ENCODE measurements at places on chromosomes 4 and X.

DNA sequence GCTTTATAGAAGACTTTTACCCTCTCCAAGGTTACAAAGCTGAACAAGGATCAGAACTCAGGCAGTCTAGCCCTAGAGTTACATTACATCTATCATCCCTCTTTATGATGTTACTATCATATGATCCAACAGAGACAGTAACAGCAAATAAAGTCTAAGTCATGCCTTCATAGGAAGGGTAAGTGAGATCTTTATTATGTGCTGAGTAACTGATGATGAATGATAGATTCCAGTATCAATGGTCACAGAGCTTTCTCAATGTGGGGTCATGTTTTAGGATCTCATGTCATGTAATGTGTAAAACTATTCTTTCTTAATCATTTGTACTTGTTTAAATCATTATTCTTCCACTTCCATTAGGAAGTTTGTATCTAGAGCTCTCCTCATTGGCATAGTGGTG lies 22.8 kb downstream of the ELOVL6 start:
- no peak for DNase-seq

- DNase-seq, result no peak
Observed at GRCh38 chr4:948936-949300, 16.7 kb downstream of the TMEM175 start.

DNA sequence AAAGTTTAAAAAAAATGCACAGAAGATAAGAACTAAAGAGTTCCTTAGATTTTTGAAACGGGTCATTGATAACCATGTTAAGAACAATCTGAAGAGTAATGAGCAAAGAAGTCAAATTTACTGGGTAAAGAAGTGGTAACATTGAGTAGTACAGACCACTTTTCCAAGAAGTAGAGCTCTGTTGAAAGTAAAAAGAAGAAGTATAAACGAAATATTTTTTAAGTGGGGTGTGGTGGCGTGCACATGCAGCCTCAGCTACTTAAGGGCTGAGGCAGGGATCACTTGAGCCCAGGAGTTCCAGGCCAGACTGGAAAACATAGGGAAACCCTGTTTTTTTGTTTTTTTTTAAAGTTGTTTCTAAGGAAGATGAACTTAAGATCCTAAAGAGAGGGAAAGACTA lies 68.5 kb downstream of the UBA6 start:
- peak; percentile 71 for DNase-seq

DNA sequence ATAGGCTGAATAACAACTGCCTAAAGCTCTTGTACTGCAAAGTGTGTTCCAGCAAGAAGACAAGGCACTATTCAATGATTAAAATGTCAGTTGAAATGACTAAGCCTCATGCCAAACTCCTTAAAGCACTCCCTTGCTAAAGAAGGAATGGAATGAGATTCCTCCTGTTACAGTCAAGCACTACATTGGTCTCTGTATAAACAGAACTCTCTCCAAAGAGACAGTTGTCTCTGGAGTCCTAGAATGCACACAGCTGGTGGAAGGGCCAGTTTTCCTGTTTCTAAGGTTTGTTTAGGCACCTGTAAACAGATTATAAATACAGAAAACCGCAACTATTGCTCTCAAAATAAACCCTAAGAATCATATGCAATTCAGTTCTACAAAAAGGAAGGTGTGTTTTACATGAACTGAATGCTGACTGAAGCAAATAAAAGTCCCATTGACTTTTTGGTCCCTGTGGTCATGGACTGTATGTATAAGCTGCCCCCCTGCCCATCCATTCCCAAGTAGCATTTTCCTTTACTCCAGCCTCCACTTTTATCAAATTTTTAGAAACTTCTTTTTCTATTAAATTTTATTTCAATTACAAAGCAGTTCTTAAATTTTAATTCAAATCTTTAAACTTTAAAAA lies 47.0 kb downstream of the FAT1 start:
- DNase-seq, result no peak

DNA sequence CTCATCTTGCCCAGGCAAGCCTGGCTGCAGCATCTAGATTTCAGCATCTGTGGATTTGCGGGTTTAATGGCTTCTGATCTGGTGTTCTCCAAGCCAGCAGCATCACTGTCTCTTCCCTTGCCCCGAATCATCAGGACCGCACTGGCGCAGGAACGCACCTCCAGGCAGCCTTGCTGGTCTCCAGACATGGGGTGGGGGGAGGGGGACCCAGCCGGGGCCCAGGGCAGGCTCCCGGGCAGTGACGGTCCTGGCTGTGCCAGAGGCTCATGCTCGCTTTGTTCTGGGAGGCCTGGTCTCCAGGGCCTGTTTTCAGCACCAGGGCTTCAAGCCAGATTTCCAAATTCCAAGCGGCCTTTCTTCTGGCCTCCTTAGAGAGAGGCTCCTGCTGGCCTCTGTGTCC lies 4.9 kb downstream of the CFAP99 start:
- no peak for DNase-seq

- DNase-seq, result no peak
Observed at GRCh38 chr4:95507147-95507546, 41.6 kb downstream of the UNC5C start.

GRCh38 chr4:7107166-7107905 lies 39.5 kb upstream of the GRPEL1 start:
- no peak for DNase-seq

DNA sequence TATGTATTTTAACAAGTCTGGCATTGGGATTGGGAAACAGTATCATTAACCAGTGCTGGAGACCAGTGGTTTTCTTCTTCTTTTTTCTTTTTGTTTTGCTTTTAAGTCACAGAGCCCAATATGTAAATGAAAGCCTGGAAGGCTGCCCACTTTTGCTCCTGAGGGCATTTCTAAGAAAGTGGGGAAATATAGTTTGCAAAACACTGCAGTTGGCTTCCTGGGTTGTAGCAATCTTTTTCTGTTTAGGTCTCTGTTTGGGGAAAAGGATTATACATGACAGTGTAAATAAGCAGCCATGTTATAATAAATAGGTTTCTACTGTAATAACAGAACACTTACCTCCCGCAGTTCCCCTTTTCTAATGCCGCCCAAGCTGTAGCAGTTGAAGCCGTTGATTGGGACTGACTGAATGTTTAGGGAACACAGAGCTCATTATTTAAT lies 105.5 kb downstream of the TMEM164 start:
- DNase-seq, result peak; percentile 74

- peak; percentile 2 for DNase-seq
Observed at GRCh38 chr4:105990933-105991332, 95.7 kb downstream of the NPNT start.

DNA sequence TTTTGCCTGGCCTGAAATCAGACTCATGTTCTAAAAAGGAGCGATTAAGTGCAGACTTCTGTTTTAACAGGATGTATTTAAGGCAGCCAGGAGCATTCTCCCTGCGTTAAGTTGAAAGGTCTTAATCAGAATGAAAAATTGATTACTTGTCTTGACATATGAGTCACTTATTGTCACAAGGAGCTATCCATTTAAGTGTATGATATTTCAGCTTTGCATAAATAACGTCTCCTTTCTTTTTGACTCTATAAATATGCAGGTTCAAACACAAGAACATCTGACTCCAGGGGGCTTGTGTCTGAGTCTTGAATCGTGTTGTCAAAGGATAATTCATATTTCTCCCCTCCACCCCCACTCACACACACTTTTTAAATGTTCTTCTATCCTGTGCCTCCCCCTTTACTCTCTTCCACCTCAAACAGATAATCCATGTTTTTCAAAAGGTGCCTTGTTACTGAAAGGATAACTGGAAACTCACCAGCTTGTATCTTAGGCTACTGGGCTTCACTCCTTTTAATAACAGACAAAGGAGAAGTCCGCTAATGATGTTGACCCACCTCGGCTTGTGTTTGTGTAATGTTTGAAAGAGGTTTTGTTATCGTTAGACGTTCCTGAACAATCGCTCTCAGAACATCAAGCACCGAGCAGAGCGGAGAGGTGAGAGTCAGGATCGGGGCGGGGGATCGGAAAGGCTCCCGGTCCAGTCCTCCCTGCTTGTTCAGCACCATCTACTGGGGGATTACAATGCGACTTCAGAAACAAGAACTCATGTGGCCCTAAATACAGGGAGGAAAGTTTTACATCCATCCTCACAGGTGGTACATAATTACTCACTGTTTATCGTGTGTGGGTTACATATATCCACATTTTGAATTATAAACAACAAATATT lies 107.5 kb upstream of the RPL34 start:
- peak; percentile 84 for DNase-seq

- DNase-seq, result no peak
Observed at GRCh38 chr4:156931267-156931666, 40.3 kb downstream of the PDGFC start.

DNA sequence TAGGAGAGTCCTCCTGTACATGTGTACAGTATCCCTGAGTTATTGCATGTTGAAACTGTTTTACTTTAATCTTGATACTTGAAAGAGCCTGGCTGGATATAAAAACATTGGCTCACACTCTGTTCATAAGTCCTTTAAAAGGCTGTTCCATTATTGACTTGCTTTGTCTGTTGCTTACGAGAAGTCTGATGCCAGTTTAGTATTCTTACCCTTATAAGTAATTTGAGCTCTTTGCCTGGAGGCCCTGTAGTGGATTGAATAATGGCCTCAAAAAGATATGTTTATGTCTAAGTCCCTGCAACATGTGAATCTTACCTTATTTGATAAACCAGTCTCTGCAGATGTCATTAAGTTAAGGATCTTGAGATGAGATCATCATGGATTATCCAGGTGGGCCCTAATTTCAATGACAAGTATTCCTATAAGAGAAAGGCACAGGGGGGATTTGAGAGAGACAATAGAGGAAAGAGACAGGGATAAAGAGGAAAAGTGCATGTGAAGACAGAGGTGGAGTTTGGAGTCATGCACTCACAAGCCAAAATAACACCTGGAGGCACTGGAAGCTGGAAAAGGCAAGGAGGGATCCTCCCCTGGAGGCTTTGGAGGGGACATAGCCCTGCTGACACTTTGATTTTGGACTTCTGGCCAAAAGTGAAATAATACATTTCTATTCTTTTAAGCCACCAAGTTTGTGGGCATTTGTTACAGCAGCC lies 98.1 kb downstream of the IRF2 start:
- no peak for DNase-seq

DNA sequence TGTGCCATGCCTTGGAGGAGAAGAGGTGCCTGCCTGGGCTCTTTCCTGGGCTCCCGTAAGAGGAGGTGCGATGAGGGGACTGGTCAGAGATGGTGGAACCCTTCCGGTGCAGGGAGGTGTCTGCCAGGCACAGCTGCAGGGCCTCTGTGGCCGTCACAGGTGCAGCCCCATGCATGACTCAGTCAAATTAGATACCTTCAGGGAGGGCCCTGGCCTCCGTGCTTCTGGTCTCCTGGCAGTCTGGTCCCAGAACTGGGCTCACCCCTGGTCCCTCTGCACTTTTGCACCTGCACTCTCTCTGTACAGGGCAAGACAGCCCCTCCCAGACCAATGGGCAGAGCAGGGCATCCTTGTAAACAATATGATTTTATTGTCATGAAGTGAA lies 49.9 kb upstream of the LRPAP1 start:
- DNase-seq, result no peak

GRCh38 chrX:129640737-129641136 lies 14.0 kb downstream of the APLN start:
- DNase-seq, result no peak

- DNase-seq, result peak; percentile 24
Observed at GRCh38 chrX:18855919-18856644, 127.8 kb downstream of the PHKA2 start.

DNA sequence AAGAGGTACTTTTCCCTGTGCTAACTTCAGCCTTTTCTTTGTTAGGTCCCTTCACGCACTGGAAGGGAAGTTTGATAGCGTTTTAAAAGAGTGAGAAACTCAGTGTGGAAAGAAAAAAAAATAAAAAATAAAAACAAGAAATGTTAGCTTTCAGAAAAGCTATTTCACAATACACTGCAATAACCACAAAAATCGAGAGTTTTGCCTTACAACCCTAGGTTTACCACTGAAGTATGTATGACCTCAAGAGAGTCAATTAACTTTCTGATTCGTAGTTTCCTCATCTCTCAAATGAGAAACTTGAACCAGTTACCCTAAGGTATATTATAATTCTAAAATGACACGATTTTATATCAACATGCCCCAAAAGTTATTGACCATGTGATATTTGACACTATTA lies 93.9 kb upstream of the JADE1 start:
- DNase-seq, result no peak

GRCh38 chr4:13543839-13544605 lies at the start of gene NKX3-2:
NKX3-2 (minus strand) TSS chr4:13544508; CDS start chr4:13544414, 94 bp downstream.
- DNase-seq, result no peak

DNA sequence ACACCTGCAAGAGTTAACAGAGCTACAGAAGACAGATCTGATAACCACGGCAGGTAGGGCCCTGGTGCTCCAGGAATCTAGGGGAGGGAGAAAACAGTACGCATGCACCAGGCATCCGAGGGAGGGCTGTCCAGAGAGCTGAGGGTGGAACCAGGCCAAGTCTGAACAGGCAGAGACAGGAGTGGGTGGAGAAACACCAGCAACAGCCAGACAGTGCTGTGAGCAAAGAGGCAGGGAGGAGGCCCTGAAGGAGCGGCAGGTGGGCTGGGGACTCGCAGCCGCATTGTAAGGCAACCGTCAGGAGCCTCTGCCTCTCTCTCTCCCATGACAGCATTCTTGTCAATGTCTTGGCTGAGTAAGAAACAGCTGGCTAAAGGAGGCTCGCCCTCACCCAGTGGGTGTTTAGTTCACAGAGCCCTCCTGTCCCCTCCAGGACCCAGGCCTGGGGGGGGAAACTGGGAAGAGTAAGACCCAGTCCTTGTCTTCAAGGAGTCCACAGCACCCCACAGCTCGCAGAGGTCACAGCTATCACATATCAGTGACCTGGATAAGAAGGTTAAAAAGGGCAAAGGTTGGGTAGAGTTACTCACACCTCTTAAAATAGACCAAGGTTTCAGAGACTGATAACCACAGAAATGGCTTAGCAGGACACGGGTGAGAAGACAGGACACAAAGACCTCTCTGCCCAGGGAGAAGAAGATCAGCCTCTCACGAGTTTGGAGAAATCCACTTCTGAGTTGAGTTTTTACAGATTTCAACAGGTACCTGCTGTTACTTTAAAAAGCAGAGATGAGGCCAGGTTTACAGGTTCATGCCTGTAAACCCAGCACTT lies 10.5 kb downstream of the ACSL1 start:
- DNase-seq, result peak; percentile 81

- DNase-seq, result peak; percentile 51
Observed at GRCh38 chr4:156865451-156865850, 106.1 kb downstream of the PDGFC start.

DNA sequence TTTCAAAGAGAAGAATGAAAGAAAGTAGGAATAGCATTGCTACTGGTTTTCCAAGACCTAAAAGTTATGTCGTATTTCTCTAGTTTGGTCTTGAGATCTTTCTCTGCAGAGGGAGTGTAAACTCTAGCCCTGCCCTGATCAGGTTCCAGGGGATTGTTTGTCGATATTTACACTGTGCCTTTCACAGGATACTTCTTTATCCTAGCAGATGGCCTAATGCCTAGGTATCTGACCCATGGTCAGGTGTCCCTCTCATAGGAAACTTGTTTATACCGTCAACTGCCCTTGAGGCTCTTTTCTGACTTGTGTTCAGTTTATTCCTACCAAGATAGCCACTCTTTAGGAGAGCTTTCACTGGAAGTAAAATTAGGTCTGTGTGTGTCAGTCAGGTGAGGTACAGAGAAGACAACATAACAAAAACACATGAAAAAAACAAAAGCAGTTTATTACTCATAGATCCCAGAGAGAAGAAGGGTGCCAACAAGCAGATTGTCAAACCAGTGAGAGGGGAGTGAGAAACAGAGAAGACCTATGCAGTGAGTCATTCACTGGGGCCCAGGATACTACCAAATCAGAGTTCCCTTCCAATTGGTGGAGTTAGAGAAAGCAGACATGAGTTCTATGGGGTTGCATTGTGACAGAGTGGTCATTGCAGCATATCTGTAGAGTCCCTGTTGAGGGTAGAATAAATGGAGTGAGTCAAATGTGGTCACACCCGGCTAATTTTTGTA lies 40.6 kb upstream of the THOC2 start:
- DNase-seq, result no peak

Data from hematopoietic multipotent progenitor cell treated with erythropoietin and hydrocortisone succinate and interleukin-3 and kit ligand, for 4 days (in vitro differentiated cells).